Progenitor cell of endocrine pancreas (in vitro differentiated cells): ENCODE measurements at places on chromosomes 5 and 9.
A peak's percentile ranks its signal among the peaks of the same experiment; 100 is the strongest.

DNA sequence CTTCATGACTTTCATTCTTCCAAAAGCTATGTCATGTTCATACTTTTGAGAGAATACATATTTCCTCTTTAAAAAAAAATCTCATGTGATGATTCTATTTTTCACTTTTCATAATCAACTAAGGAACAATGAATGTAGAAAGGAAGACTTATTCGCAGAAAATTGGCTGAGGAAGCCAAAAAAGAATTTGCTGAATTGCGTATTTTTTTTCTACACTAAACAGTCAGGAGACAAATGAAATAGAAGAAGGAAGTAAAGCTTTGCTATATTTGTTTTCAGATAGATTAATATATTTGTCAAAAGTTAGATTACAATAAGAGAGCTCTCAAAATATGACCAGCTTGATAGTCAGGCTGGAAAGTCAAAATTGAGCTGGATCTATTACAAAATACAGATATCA, 504.2 kb downstream of the ANXA1 start:
- no peak for DNase-seq

DNA sequence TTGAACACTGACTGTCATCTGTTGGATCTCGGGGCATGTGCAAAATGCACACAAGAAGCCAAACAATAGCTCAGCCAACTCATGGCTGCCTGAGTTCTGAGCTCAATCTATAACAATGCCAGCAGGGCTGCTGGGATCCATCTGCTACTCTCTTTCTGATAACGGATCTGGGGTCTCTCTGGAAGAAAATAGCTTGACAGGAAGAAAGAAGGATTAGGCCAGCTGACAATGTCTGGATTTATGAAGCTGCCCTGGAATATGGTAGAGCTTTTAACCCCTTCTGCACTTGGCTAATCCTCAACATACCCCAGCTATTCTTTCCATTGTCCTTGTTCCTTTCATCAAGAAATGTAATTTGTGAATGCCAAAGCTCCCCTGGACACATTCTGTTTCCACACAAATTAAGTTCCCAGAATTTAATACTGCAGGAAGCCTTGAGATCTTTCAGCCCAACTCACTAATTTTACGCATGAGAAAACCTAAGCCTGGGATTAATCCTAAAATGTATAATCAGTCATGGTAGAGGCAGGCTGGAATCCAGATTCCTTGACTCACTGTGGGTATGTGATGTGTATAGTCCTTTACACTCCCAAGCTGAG, 62.7 kb upstream of the PCA3 start:
- no peak for DNase-seq

DNA sequence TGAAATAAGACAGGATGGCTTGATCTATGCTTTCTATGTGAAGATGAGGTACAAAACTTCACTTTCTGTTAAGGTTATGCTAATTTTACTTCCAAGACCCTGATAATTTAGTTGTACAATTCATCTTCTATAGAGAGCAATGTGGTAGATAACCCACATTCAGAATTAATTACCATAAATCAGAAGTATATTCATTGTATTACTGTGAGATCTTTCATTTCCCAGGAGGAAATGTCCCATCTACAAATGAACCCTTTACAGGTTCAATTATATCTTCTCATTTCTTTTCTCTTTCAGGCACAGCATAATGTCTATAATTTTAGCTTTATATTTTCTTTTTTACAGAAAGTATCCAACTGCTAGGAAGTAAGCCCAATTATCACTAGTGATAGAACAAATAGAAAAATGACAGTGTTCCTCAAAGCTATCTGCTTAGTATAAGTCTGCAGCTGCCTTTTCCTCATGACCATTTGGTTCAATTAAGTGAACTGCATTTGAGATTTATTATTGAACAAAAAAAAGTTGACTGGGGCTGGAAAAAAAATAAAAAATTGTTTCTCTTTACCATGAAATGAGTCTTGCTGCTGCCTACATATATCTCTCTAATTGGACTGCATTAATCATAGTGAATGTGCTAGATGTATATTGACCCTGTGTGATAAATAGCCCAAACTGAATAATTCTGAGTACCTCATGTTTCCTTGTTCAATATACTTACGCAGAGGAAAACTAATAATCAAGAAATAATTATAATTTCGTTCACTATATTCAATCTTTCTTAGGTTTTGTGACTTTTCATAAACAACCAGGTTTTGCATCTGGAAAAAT, 1329.4 kb downstream of the PTPRD start:
- DNase-seq, result no peak

- no peak for DNase-seq
Measured at GRCh38 chr9:123530244-123530643, 174.2 kb downstream of the CRB2 start.

- DNase-seq, result no peak
Measured at GRCh38 chr9:126642839-126643238, 29.1 kb downstream of the LMX1B start.

DNA sequence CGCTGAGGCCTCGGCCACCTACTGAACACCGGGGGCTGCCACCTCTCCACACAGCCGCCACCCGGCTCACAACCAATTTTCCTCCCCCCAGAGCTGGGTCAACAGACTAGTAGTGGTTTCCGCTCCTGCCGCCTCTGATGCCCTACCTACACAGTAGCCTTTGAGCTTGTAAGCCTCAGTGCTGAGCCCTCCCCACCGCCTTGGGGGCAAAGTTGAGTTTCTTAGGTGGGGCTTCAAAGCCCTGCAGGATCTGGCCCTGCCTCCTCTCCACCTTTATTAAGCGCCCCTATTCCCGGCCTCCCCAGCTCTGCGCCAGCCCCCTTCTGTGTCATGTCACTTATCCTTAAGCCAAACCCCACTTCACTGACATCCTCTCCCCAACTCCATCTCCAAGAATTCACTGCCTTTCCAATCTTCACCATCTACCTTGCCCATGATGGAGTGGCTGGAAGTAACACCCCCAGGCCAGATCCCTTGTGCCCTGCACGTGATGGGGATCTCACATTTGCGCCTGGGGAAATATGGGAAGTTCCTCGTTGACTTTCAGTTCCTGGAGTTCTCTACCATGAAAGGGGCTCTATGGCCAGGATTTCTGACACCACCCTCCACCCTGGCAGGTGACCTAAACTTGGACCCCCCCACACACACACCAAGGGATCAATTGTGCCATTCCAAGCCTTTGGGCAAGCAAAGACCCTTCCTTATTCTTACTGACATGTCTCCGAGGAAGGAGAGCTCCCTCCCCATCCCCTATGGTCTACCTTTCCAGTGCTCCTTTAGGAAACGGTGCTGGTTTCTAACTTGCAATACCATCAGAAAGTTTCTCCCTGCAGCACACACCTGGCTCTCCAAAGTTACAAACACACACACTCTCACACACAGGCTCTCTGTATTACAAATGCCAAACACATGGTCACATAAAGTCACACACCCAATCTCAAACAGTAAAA, 2.7 kb upstream of the CNTFR start:
- DNase-seq, result no peak

DNA sequence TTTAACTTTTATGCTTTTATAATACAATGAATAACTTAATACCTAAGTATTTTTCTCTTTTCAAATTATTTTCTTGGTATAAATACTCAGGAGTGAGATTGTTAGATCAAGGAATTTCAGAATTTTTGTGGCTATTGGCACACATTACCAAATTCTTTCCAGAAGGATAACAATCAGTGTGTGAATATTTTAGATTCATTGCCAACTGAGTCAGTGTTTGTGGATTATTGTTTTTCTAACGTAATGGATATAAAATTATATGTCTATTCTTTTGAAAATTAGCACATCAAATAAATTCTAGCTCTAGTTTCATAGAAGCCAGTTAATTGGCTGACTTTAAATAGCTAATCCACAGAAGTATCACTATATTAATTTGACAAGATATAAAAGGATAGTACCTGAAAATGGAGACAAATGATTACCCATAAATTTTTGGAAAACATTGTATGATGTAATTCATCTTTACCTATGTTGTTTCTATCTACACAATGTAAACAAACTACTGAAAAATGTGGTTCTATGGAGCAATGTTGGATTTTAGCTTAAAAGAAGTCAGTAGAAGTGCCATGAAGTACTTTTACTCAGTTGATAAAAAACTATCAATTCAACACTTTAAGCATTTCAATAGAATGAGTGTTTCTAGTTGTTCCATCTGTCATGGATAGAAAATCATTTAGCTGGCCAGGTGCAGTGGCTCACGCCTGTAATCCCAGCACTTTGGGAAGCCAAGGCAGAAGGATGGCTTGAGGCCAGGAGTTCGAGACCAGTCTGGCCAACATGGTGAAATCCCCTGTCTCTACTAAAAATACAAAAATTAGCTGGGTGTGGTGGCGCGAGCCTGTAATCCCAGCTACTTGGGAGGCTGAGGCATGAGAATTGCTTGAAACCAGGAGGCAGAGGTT, 185.1 kb downstream of the ADAMTSL1 start:
- no peak for DNase-seq

GRCh38 chr5:74113927-74114326, 487.9 kb downstream of the ARHGEF28 start:
- no peak for DNase-seq

GRCh38 chr5:119313658-119314605, 41.9 kb upstream of the TNFAIP8 start:
- DNase-seq, result no peak

- peak; percentile 58 for DNase-seq
Measured at GRCh38 chr9:123349691-123350480, 6.1 kb upstream of the CRB2 start.

DNA sequence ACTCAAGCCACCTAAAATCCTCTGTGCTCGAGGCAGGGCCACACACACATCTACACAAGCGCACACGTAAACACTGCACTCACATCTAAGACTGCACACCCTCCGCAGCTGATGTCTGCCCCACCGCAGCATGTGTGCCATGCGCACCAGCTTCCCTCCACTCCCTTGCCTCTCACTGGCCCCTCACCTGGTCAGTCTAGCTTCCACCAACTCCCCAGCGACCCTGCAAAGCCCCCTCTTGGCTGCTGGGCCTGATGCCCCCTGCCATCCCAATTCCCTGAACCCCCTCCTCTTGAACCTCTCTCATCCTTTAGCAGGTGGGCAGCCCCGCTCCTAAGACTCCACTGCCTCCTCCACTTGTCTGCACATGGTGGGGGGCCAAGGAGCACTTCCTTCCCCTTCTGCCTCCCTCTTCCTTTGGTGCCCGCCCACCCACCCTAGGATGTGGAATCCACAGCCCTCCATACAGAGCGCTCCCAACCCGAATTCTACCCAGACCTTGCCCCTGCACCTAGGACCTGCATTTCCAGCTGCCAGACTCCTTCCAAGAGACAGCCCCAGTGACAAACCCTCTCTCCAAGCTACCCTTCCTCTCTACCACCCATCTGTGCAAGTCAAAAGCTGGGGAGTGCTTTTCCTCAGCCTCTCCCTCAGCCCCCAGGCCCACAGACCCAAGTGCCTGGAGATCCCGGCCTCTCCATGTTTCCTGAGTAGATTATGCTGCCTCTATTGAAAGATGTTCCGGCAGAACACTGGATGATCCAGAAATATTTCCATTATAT, 23.9 kb downstream of the ADAMTS2 start:
- DNase-seq, result no peak

- DNase-seq, result no peak
Measured at GRCh38 chr5:67196537-67197059, at the start of gene CD180. Gene CD180, minus strand, starts transcription at chr5:67196799. Its CDS starts 158 bp downstream, at chr5:67196641.

DNA sequence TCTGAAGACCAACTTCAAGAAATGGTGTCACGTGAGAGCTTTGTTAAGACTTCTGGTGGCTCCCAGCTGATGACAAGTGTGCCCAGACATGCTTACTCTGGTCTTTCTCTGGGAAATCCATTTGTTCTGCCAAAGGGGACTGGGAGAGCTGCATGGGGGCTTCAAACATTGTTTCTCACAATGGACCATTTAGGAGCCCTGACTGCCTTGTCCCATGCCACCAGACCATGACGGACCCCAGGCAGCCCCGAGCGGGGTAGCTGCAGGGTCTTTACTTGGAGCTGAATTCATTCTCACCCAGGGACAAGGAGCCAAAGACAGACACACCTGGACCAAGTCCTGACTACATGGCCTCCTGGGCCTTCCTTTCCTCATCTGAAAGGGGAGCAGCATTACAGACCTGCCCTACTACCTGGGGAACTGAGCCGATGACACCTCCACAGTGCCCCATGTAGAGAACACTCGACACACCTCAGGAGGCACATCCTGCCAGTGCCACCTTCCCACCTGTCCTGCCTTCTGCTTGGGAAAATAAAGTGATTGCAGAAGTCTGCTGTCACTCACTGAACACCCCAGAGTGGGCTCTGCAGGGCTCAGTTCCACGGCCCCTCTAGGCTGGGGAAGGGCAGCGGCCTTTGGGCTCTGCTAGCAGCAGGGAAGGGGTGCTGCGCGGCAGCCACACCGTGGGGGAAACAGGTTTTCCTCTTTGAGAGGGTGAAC, 169.0 kb downstream of the DAB2IP start:
- DNase-seq, result no peak

GRCh38 chr9:1717882-1718281, 297.3 kb upstream of the SMARCA2 start:
- DNase-seq, result no peak

- no peak for DNase-seq
Measured at GRCh38 chr5:99019812-99020697, 91.2 kb upstream of the CHD1 start.

DNA sequence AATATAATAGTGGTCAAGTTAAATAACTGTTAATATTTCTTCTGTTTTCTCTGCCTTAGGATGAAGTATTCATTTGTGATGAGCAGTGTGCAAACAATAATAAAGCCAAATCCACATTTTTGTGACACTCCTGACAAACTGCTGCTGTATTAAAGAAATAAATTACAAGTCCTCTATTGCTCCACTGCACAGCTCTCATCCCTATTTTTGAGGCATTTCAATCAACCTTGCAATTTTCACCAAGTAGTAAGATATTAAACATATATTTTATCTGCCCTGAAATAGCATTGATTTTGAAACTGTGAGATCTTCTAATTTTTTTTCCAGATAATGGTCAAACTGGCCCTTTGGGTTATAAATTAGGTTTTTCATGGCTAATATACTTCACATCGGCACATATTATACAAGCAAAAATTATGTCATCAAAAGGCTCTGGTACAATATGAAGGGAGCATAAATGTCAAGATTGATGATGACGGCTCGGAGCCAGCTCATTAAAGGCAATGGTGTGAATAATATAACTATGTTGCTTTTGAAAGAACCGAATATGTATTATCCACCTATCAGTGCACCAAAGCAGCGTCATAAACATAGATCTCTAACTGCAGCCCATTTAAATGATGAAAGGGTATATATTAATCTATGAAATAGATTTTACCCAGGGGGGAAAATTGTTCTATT, 764.9 kb downstream of the DNAH5 start:
- no peak for DNase-seq

DNA sequence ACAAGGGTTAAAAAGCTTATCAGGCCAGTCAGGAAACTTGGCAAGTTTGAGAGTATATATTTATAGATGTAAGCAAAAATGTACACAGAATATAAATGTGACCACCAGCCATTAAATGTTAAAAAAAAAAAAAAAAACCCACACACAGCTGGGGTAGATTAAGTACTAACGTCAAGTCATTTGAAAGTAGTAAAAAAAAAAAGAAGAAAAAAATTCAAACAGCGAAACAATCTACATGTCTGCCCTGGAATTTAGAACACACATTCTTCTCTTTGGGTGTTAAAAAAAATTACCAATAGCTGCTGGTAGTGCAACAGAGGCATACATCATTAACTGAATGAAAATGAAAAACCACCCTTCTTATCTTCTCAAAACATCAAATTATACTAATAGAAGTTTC, 269.7 kb downstream of the MLLT3 start:
- no peak for DNase-seq
